ENCODE measurements at places on chromosomes 6 and 20. TPM values are rescaled to one million over a fixed set of nuclear protein-coding genes. Genes with fewer than 3 reads are reported as not detected.
A peak's percentile ranks its signal among the peaks of the same experiment; 100 is the strongest.

DNA sequence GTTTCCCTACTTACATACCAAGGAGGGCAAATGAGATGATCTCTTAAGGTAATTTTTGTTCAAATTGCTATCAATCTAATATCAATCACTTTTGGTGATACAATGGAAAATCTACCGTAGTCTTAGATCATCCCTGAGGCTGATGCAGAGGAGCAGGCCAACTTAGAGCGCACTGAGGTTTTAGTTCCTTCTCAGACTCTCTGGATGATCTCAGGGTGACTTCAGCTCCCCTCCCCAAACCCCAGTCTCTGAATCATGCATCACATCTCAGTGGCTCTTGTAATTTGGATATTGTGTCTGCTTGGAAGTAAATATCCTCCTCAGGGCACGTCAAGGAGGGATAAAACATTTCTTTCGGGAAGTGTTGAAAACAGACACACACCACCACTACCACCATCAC lies 5.9 kb downstream of the TUBB2B start:
- no peak for DNase-seq

DNA sequence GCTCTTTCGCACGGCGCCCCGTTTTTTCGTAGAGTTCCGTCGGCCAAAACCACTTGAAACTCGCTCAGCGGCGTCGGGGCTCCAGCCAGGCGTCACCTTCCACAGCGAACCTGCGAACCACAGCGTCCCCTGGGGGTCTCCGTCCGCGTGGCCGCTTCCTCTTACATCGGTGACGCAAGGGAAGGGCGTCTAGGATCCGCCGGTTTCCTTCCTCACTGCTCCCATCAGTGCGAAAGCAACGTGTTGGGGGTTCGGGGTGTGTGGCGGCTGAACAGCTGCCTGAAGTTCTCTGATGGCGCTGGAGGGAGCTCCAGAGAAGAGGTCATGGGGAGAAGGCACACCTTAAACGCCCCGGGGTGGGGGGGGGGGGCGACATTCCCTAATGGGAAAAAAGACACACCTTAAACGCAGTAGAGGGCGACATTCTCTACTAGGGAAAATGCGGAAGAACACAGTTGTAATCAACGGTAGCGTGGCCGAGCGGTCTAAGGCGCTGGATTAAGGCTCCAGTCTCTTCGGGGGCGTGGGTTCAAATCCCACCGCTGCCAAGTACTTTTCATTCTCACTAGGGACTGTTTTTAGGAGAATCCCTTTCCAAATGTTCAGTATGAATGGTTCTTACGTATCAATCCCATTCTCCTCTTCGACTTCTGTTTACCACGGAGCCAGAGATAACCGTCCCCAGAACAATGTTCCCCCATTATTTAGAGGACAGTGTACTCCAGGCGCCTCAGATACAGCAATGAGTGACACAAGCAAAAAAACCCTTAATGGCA lies 16.4 kb downstream of the ZNF311 start:
- DNase-seq: peak; percentile 39

DNA sequence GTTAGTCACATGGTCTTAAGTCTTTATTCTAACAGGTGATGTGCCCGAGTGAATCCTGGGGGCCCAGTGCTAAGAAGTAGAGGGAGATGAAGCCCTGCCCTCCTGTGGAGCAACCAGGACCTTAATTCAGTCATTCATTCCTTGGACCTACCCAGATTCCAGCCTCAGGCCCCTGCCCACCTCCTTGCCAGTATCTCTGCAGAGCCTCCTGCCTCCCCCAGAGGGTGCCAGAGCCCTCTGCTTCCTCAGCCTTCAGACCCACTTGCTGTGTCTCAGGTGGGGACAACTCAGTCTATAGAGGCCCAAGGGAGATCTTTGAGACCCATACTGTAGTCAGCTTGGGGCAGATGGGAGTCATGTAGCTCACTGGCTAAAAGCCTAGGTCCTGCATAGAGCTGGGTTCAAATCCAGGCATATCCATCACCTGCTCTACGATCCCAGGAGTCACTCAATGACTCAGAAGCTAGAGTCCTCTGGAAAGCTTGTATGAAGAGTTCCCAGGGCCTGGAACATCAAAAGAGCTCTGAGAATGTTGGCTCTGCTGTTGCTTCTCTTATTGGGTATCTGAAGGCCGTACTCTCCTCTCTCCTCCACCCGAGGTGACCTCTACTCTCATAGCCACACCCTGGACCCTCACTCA lies 3.9 kb upstream of the SIGLEC1 start:
- DNase-seq: peak; percentile 41

GRCh38 chr20:32685541-32686529 lies 12.1 kb upstream of the C20orf203 start:
- DNase-seq: no peak

DNA sequence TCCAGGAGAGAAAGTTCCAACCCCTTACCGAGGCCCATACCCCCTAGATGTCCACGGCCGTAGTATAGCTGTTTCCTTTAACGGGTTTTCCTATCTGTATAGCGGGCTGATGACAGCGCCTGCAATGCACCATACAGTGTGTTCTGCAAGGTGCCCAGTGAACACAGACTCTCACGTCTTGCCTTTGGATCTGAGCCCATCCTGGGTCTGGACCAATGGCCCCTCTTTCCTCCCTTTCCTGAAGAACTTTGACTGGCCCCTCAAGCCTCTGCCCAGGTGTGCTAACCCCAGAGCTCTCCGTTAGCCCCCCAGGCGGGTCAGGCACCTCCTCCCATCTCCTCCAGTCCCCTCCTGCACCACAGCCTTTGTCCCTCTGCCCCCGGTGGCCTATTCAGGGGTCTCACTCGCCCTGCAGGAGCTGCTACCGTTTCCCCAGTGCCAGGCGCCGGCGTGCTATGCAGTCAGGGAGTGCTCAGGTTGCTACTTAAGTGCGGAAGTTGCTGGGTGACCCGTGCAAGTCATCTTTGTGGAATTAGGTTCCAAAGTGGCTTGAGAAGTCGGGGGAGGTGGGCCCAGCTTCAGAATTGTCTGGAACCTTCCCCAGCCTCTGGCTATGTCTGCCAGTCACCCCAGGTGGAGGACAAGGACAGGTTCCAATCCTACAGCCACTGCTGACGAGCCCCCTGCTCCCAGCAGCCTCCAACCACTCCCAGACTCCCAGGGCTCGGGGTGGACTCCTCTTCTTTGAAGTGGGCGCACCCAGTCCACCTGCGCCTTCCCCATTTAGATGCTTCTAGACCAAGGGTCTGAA lies 35.0 kb upstream of the ZBP1 start:
- DNase-seq: no peak

- no peak for DNase-seq
Observed at GRCh38 chr6:38057994-38058393, 238.5 kb downstream of the ZFAND3 start.

The PACSIN1 gene
- 0.52 TPM for total RNA-seq

The NRM gene
- 5.2 TPM for total RNA-seq

The SAMD3 gene
- total RNA-seq: 0.52 TPM

The GMNN gene
- 42.8 TPM for total RNA-seq

The ZBTB46 gene
- 5.4 TPM for total RNA-seq

Measured in body of pancreas (tissue), 4 donors.